ENCODE measurements at places on chromosomes 4 and X. TPM values are rescaled to one million over a fixed set of nuclear protein-coding genes. Genes with fewer than 3 reads are reported as not detected.

- DNase-seq = no peak
Measured at GRCh38 chrX:33415459-33415858, 204.1 kb upstream of the DMD start.

DNA sequence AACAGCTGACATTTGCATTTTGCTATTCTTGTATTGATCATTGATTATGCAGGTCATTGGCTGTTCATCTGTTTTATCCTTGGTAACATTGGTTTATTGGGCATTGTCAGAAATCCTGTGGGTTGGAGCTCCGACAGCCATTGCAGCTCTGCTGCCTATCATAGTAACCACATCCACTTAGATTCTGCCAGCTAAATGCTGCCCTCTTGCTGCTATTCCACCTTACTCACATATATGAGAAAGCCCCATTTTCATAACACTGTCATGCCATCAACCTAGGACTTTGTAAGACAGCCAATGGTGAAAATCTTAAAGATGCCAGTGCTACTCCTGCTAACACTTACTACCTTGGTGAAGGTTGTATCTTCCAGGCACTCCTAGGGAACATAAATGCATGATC is 187.3 kb upstream of the CXCL13 start:
- DNase-seq = peak; percentile 18

GRCh38 chr4:73822812-73823504 is 13.5 kb upstream of the CXCL6 start:
- DNase-seq = no peak

RHOH gene
- polyA plus RNA-seq = 174 TPM

ANXA10 gene
- not detected for polyA plus RNA-seq

DNA sequence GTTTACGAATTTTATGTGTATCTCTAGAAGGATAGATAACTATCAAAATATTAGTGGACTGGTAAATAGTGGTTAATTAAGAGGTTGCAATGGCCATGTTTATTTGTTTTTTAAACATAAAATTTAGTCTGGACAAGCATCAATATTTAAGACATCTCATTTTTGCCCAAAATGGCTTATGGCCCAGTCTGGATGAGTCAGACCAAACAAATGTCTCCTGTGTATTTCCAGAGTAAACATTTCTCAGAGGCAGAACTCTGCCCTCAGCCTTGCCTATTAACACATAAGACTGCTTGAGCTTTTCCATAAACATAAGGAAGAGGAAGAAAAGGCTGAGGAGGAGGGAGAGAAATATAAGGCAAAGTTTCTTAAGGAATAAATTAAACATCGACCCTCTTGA is 277.1 kb upstream of the DIAPH2 start:
- DNase-seq = no peak

CYTL1 gene
- not detected for polyA plus RNA-seq

RAB39B gene
- 2.0 TPM for polyA plus RNA-seq

DNA sequence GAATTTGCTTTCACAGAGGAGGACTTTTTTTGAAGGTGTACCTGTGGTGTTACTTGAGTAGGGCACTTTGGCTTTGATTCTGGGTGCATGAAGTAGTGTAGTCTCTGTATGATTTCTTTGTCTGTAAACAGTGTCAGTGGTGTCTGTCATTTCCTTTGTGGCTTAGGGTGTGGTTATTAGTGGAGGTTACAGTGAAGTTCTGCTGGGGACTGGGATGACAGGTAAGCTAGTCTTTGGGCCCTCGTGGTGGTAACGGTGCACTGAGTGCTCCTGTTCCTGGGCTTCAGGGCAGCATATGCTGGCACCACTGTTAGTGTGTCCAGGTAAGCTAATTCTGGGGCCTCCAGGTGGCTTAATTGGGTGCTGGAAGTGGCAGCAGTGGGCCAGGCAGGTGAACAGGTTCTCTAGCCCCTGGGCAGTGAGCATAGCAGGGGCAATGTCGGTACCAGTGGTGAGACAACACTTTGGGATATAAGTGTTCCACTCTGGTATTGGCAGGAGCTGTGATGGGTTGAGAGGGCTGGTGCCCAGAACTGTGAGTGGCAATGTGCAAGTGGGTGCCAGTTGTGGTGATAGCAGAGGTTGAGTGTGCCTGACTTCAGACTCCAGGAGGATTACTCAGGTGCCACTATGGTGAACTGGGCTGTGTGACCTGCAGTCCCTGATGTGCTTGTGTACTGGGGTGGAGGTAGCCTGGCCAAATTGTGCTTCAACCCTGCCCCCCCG is 26.0 kb upstream of the VSIG1 start:
- peak; percentile 21 for DNase-seq

CT55 gene
- not detected for polyA plus RNA-seq

DNA sequence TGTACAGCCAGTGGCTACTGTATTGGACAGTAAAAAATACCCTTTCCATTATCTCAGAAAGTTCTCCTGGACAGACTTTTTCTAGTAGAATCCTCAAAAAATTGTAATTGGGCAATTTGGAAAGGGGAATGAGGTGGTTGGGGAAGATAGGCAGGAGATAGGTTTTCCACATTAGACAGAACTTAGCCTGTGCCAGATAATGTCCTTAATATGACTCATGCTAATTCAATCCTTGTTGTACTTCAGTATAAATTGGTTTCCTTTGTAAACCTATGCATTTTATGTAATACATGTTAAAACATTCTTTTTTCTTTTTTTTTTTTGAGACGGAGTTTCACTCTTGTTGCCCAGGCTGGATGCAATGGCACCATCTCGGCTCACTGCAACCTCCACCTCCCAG is 8.9 kb downstream of the EIF4E start:
- no peak for DNase-seq

- DNase-seq = no peak
Measured at GRCh38 chr4:167052631-167053091, 181.6 kb downstream of the SPOCK3 start.

GRCh38 chr4:52837716-52838558 is 24.2 kb upstream of the RASL11B start:
- DNase-seq = no peak

DNA sequence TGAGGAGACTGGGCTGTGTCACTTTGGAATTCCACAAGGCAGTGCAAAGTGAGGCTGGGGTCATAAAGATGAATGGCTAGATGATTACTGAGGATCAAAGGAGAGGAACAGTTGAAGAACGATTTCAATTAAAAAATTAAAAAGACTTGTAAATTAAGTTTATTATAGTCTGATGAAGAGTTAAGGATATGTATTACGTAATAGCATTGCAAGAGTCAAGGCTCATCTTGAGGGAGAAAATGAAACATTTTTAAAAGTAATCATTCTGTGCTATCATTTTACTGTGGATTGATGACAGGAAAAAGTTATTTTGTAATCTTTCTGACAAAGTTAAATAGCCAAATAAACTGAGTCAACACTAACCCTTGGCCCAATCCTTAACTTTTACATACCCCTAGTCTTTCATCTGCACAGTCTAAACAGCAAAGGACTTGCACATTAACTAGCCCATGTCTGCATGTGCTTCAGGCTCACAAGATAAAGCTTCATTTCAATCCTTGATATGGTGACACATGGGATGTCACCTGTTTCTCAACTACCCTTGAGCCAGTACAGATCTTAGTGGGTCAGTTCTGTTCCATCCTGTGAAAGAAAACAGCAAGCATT is 465.5 kb upstream of the CTSO start:
- no peak for DNase-seq

DNA sequence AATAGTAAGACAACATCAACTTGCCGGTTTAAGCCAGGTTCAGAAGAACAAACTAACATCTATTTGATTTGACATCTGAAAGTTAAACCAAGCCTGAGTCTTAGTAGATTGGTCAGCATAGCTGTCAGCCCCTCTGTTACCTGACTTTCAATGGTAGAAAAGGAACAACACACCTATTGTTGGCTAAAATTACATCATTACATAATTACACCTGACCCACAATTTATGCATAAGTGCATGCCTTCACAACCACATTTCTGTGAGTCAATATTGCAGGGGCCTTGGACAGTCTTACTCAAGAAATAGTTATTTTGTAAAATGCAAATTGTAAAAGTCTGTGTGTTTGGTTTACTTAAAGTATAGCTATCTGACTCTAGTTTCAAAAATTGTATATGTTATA is 36.2 kb downstream of the EGFL6 start:
- no peak for DNase-seq

DNA sequence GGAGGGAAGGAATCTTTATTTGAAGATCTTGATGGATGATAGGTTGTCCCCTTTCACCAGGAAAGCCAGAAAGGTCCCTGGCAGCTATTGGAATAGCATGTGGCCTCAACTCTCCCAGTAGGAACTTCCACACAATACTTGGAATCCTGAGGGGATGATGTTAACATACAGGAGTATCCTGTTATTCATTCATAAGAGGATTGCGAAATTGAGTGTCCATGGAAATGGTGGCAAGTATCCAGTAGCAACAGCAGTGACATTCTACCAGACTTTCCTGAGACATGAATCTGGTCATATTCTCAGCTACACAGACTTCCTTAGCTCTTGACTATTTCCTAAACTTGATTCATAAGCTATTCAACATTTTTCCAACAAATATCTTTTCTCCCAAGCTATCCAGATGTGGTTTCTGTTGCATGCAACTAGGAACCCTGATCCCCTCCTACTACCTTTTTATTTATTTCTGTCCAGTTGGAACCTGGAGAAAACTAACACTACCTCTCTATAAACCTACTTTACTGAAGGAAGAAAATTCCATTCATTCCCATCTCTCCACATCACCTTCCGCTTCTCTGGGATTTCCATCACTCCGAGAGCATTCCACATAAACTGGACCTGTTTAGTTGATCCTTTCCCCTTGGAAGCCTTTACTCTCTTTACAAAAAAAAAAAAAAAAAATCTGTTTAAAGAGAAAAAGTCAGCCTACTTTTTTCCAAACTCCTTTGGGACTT is 101.8 kb downstream of the ANXA5 start:
- no peak for DNase-seq

GRCh38 chr4:183729430-183730328 is 70.6 kb downstream of the TRAPPC11 start:
- no peak for DNase-seq

DNA sequence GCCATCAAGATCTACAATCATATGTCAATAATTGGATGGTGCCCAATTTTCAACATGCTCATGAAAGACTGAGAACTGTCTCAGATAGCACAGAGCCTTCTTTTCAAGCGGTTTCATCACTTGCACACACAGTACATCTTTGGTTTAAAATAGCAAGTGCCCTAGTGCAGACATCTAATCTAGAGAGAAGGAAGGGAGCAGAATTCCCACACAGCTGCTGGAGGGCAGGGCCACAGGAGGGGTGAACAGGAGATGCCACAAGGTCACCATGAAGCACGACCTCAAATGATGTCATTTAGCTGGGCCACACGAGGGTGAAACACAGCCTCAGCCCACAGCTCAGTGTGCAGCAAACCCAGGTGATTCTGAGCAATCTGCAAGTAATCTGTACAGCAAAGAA is 24.3 kb downstream of the LEF1 start:
- no peak for DNase-seq

All from B cell (primary cell).